ENCODE measurements at places on chromosomes 1 and 21.

DNA sequence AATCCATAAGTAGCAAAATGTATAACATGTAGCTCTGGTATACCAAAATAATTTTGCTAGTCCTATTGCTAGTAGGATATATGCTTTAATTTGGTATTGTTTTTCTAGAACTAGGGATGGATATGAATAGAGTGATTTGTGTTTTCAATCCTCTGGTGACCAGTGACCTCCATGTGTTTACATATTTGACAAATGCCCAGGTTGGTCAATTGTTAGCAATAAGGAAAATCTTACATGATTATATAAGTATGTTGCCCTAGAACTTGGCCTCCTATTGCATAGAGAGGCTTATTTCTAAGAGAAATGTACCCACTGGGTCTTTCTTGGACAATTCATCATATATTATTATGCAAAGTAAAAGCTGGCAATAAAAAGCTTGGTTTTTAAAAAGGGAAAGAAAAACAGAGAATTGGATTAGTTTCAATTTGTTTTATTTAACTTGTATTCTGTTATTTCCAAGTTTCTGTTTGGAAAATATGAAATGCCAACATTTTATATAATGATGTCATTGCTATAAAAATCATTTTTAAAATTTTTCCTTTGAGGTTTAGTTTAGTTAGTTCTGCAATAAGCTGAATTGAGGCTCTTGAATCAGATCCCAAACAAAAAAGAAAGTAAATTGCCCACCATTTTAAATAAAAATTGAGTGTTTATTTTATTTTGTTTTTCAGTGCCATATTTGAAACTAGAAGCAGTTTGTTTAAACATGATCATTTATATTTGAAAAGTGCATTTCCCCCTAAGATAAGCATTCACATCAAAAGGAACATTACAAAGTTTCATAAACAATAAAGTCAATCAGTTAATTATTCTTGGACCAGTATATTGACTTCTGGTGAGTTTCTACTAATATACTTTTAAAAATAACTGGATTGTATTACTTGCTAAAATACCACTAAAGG lies 210.9 kb downstream of the ZC3H11B start:
- no peak for DNase-seq

GRCh38 chr1:7177438-7178146 lies 392.3 kb downstream of the CAMTA1 start:
- no peak for DNase-seq

- no peak for DNase-seq
These were observed 316.2 kb downstream of the HMCN1 start for GRCh38 chr1:186050360-186050759.

DNA sequence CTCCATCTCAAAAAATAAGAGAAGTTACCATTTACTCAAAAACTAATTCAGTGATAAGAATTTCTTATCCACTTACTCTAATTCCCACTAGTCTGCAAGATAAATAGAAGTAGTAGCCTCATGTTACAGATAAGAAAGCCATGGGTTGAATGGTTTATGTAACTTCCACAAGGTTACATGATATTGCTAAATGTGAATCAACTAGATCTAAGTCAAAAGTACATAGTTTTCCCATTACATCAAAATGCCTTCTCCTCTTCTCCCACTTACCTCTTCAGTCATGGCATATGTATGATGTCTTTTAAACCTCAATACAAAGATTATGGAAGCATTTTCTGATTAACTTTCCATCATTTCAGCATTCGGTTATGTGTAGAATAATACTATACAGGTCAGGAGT lies 108.5 kb downstream of the ASH1L start:
- DNase-seq: no peak

DNA sequence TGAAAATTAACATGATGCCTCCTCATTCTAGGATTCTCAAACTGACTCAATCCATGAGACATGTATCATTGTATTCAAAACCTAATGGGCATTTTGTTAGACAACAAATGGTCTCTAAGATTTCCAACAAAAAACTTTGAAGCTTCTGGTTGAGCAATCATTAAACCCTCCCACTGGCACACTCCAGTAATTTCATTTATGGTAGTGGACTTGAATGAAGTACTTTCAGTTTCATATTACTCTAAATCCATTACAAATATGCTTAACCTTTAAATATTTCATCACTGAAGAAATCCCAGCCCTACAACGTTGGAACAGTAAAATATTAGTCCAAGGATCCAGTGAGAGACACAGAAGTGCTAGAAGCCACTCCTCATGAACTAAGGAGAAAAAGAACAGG lies 43.5 kb downstream of the GBP6 start:
- DNase-seq: no peak

DNA sequence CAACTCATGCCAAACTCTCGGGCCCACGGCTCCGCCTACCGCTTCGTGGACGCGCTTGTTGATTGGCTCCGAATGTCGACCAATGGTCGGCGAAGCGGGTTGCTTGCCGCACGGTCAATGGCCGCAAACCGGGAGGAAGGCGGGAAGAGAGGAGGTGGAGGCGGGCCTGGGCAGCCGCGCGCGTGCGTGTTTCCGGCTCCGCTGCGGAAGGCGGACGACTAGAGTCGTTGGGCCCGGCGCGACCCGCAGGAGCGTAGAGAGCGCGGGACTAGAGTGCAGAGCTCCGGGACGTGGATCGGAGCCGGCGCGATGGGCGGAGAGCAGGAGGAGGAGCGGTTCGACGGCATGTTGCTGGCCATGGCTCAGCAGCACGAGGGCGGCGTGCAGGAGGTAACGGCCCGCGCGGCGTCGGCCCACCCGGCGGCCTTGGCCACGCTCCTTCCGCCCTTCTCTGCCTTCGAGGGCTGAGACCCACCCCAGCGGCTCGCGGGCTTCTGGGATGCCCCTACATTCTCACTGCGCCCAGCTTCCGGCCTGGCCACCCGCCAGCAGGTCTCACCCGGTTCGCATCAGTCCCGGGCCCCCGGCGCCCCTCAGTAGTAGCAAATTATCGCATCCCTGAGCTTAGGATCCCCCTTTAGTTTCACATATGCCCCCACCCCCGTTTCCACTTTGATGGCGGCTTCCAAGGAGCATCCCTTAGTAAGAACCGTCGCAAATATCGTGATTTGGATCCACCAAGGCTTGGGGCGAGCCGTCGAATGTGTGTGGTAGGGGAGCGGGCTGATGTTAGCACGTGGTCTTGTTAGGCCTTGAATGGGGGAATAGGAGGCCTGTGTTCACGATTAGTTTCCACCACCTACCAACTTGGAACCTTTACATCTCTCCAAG lies at the start of gene NUDC:
TSS of gene NUDC (plus strand) at position 204 of the 891 bp plus-strand sequence. CDS start at position 310, 106 bp downstream.
- DNase-seq: peak; percentile 85

DNA sequence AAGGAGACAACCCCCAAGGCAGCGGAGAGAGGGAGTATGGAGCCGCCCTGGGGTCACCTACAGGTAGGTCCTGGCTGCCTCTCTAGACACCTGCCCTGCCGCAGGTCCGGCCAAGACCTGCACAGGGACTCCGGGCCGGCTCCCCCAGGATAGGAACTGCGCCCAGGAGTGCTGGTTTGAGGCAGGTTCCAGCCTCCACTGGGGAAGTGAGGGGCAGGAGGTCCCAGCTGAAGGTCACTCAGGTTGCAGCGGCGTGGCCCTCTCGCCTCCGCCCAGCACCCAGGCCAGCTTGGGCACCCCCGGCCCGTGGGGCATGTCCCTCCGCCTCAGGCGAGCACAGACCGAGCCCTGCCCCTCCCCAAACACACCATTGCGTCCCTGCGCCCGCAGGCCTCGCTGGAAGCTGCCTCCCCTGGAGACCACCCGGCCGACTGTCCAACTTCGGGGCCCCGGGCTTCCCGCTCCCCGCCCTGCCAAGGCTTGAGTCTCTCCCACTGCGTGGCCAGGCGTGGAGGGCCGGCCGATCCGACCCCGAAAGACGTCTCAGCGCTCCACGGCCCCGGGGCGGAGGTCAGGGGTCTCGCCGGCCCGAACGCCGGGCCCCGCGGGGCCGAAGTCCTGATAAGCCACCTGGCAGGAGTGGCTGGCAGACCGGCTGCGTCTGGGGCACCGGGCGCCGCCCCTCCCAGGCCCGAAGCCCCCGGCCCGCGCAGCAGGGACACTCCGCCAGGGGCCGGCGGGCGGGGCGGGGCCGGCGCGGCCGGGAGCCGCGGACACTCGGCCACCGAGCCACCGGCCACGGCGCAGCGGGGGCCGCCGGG lies 1.4 kb upstream of the SKI start:
- no peak for DNase-seq

- DNase-seq: no peak
These were observed 136.6 kb upstream of the HMGB4 start for GRCh38 chr1:33727310-33727709.

GRCh38 chr1:184665360-184665759 lies 89.3 kb downstream of the EDEM3 start:
- DNase-seq: no peak

GRCh38 chr21:38383411-38384237 lies 114.7 kb downstream of the ERG start:
- DNase-seq: no peak

GRCh38 chr1:13667691-13668090 lies 32.3 kb upstream of the PRDM2 start:
- DNase-seq: no peak

- no peak for DNase-seq
These were observed 4.5 kb upstream of the DIP2A start for GRCh38 chr21:46454142-46454541.

DNA sequence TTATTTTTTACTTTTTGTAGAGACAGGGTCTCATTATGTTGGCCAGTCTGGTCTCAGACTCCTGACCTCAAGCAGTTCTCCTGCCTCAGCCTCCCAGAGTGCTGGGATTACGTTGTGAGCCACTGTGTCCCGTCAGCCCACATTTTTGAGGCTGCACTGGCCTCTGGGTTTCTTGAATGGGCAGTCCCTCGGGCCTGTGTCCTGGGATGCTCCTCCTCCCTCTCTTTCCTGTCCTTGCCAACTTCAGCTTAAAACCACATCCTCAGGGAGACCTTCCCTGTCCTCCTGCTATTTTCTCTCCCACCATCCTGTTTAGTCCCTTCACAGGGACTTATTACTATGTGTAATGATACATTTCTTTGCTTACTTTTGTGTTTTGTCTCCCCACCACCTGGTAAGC lies 31.4 kb upstream of the LYST start:
- DNase-seq: no peak

DNA sequence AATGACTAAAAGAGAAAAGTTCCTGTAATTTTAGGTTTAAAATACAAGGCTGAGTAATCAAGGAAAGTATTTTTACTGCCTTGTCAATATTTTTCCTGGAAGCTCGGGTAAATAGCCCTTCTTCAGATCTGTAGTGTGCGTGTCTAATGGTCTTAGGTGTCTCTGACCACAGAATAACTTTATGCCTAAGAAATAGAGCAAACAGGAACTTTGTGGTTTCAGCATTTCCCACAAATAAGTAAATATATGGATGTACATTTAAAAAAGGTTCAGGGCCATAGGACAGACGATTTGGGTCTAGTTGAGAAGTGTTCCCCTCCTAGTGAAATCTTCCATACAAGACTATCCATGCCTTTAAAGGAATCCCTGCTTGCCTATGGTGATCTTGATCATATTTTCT lies 107.0 kb downstream of the ZC3H11B start:
- DNase-seq: no peak

DNA sequence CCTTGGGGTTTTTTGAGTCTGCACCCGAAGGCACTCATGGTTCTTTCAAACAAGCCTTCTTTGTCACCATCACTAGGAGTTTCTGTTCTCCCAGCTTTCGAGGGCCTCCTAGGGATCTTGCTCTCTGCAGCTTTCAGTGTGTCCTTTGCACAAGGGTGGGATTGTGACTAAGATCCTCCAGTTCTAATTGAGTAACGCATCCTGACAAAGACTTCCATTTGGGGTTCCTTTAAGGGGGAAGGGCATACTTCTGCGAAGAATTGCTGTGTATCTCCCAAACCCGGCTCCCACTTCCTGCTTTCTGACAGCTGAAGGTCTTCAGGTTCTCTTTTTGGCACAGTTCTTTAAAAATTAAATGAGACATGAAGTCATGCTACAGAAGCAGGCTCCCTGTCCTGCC lies 139.4 kb downstream of the EDEM3 start:
- no peak for DNase-seq

GRCh38 chr1:151494741-151495281 lies 16.4 kb upstream of the CGN start:
- DNase-seq: no peak

- DNase-seq: no peak
These were observed 52.4 kb upstream of the TENT5C start for GRCh38 chr1:117553471-117553870.

GRCh38 chr1:88773540-88774150 lies 89.6 kb downstream of the PKN2 start:
- DNase-seq: no peak

- DNase-seq: no peak
These were observed 47.2 kb downstream of the FMN2 start for GRCh38 chr1:240138867-240139266.

DNA sequence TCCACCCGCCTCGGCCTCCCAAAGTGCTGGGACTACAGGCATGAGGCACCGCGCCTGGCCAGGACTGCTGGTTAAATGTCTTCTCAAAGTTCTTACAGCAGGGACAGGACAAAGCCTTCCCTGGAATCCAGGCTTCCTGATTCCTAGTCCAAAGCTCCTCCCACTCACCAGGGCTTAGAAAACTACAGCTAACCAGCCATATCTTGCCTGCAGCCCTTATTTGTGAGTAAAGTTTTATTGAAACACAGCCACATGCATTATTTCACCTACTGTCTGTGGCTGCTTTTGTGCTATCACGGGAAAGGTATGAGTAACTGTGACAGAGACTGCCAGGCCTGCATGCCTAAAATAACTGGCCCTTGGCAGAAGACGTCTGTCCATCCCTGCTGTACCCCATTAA lies 24.4 kb downstream of the TMCO4 start:
- no peak for DNase-seq

DNA sequence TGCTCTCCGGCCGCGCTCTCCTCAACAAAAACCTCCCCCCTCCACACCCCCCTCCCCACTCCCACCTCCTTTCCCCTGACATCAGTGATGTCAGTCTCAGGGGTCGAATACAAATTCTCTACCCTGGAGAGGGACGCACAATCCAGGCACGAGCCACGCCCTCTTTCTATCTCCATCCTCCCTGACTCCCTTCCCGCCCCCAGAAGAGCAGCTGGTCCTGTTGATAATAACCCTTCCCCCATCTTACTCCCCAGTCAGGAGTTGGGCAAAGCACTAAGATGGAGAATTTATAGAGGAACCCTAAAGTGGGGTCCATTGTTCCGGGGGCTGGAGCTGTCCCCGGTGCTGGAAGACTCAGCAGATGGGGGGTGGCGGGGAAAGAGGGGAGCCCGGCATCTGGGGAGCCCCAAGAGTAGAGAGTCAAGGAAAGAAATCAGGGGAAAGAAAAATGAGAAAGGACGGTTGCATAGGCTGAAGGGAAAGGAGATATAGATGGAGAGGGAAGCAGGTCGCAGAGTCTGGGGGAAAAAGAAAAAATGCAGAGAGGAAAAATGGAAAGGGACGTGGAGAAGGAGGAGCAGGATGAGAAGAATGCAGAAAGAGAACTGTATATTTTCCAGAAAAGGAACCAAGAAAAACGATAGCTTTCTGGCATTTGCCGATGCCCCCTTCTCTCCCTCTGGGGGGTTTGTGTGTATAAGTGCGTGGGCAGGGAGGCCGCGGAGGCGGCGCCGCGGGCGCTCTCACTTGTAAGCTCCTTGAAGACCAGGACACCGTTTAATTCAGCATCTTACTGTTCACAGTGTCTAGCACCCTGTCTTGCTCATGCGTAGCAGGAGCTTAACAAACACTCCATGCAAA lies at the start of gene CELF3:
TSS of gene CELF3 (minus strand) at position 33 of the 861 bp plus-strand sequence. CDS start 783 bp downstream, outside the sequence.
- DNase-seq: peak; percentile 89

- no peak for DNase-seq
These were observed 31.9 kb downstream of the PRDM15 start for GRCh38 chr21:41847066-41847804.

GRCh38 chr1:167057241-167057688 lies 32.9 kb downstream of the GPA33 start:
- peak; percentile 74 for DNase-seq

All from NCI-H774 (cell line).